ENCODE measurements at places on chromosomes 6 and 20. TPM values are rescaled to one million over a fixed set of nuclear protein-coding genes. Genes with fewer than 3 reads are reported as not detected.

Gene MUCL3
- total RNA-seq: 5.0 TPM

Gene TBXT
- total RNA-seq: not detected

Gene FOXF2
- total RNA-seq: 11.3 TPM

Gene CAP2
- total RNA-seq: 6.2 TPM

Gene KHDRBS2
- 26.1 TPM for total RNA-seq

Gene CST7
- total RNA-seq: 13.7 TPM

Gene CFB
- 52.6 TPM for total RNA-seq

Gene CLDN20
- total RNA-seq: not detected

Gene OPRM1
- not detected for total RNA-seq

Gene PGBD1
- 3.1 TPM for total RNA-seq

Gene GPSM3
- 69.5 TPM for total RNA-seq

Gene PROCR
- 5.2 TPM for total RNA-seq

GRCh38 chr20:44785768-44786167, 24.6 kb downstream of the RIMS4 start:
- H3K36me3 ChIP-seq: no peaks in the 10 kb centered on the region
- no peaks in the 10 kb centered on the region for H3K27me3 ChIP-seq

DNA sequence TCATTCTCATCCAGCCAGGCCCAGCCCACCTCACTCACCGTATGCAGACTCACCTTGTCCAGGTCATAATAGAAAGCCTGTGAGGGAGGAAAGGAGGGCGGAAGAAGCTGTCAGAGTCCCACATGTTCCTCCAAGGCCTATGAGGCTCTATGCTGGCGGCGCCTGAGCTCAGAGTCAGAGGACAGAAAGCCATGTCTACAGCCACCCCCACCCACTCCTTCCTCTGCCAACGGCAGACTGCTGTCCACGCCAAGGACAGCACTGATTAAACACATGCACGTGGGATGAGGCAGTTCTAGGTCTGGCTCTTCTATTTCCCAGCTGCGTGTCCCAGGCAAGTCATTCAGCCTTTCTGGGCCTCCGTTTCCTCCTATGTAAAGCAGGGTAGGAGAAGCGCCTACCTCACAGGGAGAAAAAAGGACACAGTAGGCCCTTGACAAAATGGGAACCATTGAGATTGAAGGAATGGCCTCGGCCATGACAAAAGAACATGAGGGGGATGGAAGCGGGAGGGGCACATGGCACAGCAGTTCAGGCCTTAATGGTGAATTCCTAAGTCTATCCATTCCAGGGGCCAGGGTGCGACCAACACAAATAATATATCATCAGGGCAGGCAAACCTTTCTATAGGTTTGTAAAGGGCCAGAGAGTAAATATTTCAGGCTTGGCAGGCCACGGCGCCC, 80.1 kb downstream of the RIPOR3 start:
- no peak overlapping the region for H3K27ac ChIP-seq
- no peaks in the 10 kb centered on the region for H3K27me3 ChIP-seq
- H3K4me3 ChIP-seq: no peak overlapping the region
- no peaks in the 10 kb centered on the region for H3K36me3 ChIP-seq

DNA sequence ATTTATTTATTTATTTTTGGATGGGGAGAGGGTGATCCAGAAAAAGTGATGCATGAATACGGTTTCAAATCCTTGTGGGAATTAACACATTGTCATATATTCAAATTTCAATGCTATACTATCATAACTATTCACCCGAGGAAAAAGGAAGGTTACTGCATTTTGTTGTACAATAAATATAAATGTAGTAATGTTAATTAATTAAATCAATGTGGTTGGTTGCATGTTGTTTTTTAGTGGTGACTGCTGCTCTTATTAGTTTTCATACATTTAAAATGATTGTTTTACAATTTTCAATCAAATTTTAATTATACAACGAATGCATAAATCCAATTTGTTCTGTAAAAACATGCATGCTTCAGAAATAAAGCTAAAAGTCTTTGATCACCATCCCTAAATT, 180.5 kb downstream of the ZFP64 start:
- H3K4me1 ChIP-seq: no peaks in the 10 kb centered on the region
- H3K27me3 ChIP-seq: no peaks in the 10 kb centered on the region
- H3K36me3 ChIP-seq: no peaks in the 10 kb centered on the region
- no peak for DNase-seq
- no peak overlapping the region for H3K4me3 ChIP-seq

DNA sequence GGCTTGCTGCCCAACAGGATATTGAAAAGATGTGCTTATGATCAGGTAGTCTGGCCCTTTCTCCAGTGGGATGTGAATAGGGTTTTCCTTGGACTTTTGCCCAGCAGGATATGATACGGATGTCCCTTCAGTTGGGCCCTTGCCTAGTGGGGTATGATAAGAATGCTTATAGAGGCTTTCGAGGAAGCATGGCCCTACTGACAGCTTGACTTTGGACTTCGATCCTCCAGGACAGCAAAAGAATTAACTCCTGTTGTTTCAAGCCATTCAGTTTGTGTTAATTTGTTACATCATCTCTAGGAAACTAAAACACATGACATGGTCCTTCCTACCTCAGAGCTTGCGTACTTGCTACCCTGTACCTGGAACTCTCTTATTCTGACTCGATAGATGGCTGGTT, 9.7 kb upstream of the ZNF334 start:
- no peak overlapping the region for H3K4me3 ChIP-seq
- H3K27ac ChIP-seq: no peak overlapping the region
- H3K4me1 ChIP-seq: no peaks in the 10 kb centered on the region

- peak overlapping the region; percentile 93 for H3K27ac ChIP-seq
- H3K4me1 ChIP-seq: peaks cover 11% of the 10 kb centered on the region
- H3K27me3 ChIP-seq: no peaks in the 10 kb centered on the region
- peak overlapping the region; percentile 73 for H3K4me3 ChIP-seq
- no peak for DNase-seq
These were observed 822 bp downstream of the AFG1L start for GRCh38 chr6:108295676-108296075.

GRCh38 chr6:2274981-2275891, 29.8 kb upstream of the GMDS start:
- H3K4me3 ChIP-seq: no peak overlapping the region
- DNase-seq: no peak
- H3K27ac ChIP-seq: no peak overlapping the region
- no peaks in the 10 kb centered on the region for H3K4me1 ChIP-seq
- no peaks in the 10 kb centered on the region for H3K36me3 ChIP-seq

- H3K36me3 ChIP-seq: no peaks in the 10 kb centered on the region
- H3K27me3 ChIP-seq: no peaks in the 10 kb centered on the region
- DNase-seq: peak; percentile 47
These were observed 54.5 kb downstream of the IPCEF1 start for GRCh38 chr6:154301839-154302752.

- DNase-seq: no peak
- no peak overlapping the region for H3K27ac ChIP-seq
- H3K4me1 ChIP-seq: peaks cover 66% of the 10 kb centered on the region
- no peaks in the 10 kb centered on the region for H3K36me3 ChIP-seq
- H3K4me3 ChIP-seq: no peak overlapping the region
- no peaks in the 10 kb centered on the region for H3K27me3 ChIP-seq
These were observed 10.4 kb downstream of the ELOVL5 start for GRCh38 chr6:53338304-53338703.

GRCh38 chr6:53795702-53796450, 1.1 kb downstream of the LRRC1 start:
- H3K27me3 ChIP-seq: no peaks in the 10 kb centered on the region
- H3K4me3 ChIP-seq: peak overlapping the region; percentile 94
- peak; percentile 38 for DNase-seq
- no peaks in the 10 kb centered on the region for H3K36me3 ChIP-seq

- H3K4me1 ChIP-seq: no peaks in the 10 kb centered on the region
- H3K27me3 ChIP-seq: no peaks in the 10 kb centered on the region
- no peaks in the 10 kb centered on the region for H3K36me3 ChIP-seq
- no peak overlapping the region for H3K27ac ChIP-seq
- no peak overlapping the region for H3K4me3 ChIP-seq
These were observed 391.8 kb downstream of the ARHGAP18 start for GRCh38 chr6:129317931-129318820.

GRCh38 chr6:25477006-25477590, 174.9 kb upstream of the SCGN start:
- no peak overlapping the region for H3K27ac ChIP-seq
- H3K4me3 ChIP-seq: no peak overlapping the region
- no peaks in the 10 kb centered on the region for H3K36me3 ChIP-seq
- H3K4me1 ChIP-seq: no peaks in the 10 kb centered on the region
- no peaks in the 10 kb centered on the region for H3K27me3 ChIP-seq
- no peak for DNase-seq

- H3K27ac ChIP-seq: no peak overlapping the region
- no peak overlapping the region for H3K4me3 ChIP-seq
- no peaks in the 10 kb centered on the region for H3K36me3 ChIP-seq
- DNase-seq: no peak
These were observed 449.9 kb downstream of the DHX35 start for GRCh38 chr20:39412091-39412490.

GRCh38 chr20:11791835-11792567, 125.7 kb upstream of the BTBD3 start:
- H3K27me3 ChIP-seq: no peaks in the 10 kb centered on the region
- H3K27ac ChIP-seq: no peak overlapping the region
- no peaks in the 10 kb centered on the region for H3K36me3 ChIP-seq

GRCh38 chr6:38476888-38477287, 162.8 kb downstream of the BTBD9 start:
- H3K4me1 ChIP-seq: peaks cover 7% of the 10 kb centered on the region
- no peak overlapping the region for H3K27ac ChIP-seq
- no peaks in the 10 kb centered on the region for H3K36me3 ChIP-seq
- no peaks in the 10 kb centered on the region for H3K27me3 ChIP-seq

DNA sequence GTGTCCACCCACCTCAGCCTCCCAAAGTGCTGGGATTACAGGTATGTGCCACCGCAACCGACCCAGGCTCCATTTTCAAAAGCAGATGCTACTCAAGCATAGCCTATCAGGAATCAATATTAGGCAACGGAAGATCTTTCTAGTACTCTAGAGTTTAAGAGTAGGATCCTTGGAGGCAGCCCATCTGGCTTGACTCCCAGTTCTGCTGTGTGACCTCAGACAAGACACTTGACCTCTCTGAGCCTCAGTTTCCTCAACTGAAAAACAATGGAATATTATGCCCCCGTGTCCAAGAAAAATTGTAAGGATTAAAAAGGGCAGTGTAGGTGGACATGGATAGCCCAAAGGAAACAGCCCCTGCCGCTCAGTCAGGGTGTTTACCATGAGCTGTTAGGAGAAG, 14.5 kb downstream of the ADA start:
- H3K27me3 ChIP-seq: no peaks in the 10 kb centered on the region
- peaks cover 3% of the 10 kb centered on the region for H3K4me1 ChIP-seq
- no peak for DNase-seq
- no peak overlapping the region for H3K27ac ChIP-seq

DNA sequence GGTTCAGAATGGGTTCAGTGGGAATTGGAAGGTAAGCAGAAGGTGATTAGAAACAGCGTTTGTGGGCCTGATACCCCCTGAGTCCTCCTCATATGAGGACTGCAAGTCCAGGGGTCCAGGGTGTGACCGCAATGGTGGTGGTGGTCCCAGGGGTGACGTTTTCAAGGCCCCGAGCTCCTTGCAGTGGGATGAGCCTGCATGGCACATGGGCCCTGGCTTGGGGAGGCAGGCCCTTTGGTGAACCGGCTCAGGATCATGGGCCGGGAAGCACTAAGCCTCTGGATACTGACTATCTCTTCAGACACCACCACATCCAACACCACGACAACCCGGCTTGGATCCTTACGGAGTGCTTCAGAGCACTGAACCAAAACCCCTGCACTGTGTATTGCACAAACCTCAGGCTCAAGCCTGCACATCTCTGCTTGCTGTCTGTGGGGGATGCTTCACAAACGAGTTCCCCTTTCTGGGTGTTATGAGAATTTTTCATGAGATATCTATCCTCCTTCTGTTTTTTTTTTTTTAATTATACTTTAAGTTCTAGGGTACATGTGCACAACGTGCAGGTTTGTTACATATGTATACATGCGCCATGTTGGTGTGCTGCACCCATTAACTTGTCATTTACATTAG, 67.9 kb downstream of the STK35 start:
- H3K27me3 ChIP-seq: no peaks in the 10 kb centered on the region
- no peaks in the 10 kb centered on the region for H3K36me3 ChIP-seq
- H3K4me3 ChIP-seq: no peak overlapping the region
- H3K27ac ChIP-seq: no peak overlapping the region
